ENCODE measurements at places on chromosomes 1 and 21.

DNA sequence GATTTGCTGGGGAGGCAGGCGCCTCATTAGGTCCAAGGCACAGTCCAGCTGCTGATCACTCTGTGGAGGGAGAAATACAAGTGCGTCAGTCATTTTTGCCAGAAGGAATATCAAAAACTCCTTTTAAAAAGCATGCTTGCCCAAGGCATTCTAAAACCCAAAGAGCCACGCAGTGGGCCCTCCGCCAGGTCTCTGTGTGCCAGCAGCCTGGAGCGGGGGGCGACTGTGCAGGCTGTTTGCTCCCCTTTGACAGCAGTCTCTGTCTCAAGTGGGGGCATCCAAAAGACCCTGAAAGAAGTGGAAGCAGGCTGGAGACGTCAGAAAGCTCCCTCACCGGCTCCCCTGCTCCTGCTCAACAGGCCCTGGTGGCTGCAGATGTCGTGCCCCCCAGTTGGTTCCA is 65.6 kb downstream of the CAPZB start:
- DNase-seq: no peak

DNA sequence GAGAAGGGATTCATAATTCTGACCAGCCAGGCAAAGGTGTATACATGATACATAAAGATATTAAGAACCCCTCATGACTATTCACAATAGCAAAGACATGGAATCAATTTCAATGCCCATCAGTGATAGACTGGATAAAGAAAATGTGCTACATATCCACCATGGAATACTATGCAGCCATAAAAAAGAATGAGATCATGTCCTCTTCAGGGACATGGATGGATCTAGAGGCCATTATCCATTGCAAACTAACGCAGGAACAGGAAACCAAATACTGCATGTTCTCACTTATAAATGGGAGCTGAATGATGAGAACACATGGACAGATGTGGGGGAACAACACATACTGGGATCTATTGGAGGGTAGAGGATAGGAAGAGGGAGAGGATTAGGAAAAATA is 21.4 kb downstream of the CR1L start:
- no peak for DNase-seq

GRCh38 chr1:24643363-24644099 is 429 bp downstream of the SRRM1 start:
- peak; percentile 38 for DNase-seq

DNA sequence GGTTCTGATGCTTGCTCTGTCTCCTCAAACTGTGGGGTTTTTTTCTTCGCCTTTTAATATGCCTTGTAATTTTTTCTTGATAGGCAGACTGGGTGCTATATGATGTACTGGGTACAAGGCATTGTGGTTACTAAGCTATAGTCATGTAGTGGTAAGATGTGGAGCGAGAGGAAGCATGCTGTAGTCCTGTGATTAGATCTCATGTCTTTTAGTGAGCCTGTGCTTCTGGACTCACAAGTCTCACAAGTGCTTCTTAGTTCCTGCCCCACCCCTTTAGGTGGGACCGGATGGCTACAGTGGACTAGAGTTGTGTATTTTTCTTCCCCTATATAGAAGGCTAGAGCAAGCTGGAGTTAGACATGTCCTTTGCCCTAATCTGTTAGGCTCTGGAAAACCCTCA is 178.7 kb downstream of the DNM3 start:
- DNase-seq: no peak

- peak; percentile 12 for DNase-seq
Measured at GRCh38 chr1:113784104-113784779, 25.0 kb upstream of the PHTF1 start.

- DNase-seq: no peak
Measured at GRCh38 chr1:40658751-40659648, 6.5 kb downstream of the RIMS3 start.

GRCh38 chr21:36661511-36662309 is 37.2 kb upstream of the SIM2 start:
- no peak for DNase-seq

- DNase-seq: no peak
Measured at GRCh38 chr1:57282411-57282810, 141.4 kb downstream of the DAB1 start.

DNA sequence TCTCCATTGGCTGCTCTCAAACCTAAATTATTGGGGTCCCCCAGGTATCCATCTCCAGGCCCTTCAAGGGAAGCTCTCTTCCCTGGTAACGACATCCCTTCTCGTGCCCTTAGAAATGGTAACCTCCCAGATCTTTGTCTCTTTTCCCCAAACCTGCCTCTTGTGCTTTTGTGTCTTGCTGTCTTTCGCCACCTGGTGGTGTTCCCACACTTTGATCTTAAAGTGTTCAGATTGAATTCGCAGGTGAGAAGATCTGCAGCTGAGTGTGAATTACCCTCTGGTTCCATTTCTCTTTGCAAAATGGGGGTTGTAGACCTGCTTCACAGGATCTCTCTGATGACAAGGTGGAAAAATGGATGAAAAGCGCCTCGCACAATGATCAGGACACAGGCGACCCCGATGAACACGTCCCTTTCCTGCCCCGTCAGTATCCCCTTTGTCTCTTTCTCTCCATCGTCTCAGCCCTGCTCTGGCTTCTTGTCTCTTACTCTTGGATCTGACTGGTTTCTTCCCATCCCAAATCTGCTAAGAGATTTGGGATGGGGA is 53.1 kb downstream of the DOP1B start:
- peak; percentile 45 for DNase-seq

DNA sequence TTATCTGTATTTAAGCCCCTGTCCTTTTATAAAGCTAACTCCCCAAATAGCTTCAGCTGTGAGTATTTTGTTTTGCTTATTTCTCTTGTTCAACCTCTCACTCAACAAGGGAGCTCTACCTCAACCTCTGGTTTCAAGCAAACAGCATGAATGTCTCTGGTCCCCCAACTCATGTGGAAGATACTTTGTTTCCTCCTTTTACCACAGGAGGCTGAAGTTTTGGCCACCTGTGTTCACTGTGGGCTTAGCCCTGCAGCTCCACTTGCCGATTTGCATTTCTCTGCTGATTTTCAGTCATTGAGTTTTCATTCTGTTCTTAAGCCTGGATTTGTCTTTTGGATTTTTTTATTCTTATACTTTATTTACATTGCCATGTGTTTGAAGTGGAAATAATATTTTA is 613.1 kb downstream of the USP25 start:
- DNase-seq: no peak

GRCh38 chr1:160865337-160865736 is 2.6 kb upstream of the CD244 start:
- DNase-seq: no peak

DNA sequence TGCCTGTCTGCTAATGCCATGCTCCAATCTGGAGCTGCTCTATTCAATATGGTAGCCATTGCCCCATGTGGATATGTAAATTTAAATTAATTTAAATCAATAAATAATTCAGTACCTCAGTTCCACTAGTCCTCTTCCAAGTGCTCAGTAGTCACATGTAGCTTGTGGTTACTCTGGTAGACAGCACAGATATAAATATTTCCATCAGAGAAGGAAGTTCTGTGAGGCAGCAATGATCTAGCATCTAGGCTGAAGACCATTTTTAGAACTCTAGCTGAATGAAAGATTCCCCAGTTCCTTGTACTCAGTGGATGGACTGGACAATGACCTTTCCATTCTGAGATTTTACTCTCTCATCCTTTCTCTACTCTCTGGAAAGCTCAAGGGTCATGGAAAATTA is 25.8 kb upstream of the CAPZB start:
- no peak for DNase-seq

- DNase-seq: no peak
Measured at GRCh38 chr1:170555370-170555769, 23.4 kb downstream of the GORAB start.

GRCh38 chr1:94734963-94735901 is 84.9 kb upstream of the SLC44A3 start:
- no peak for DNase-seq

DNA sequence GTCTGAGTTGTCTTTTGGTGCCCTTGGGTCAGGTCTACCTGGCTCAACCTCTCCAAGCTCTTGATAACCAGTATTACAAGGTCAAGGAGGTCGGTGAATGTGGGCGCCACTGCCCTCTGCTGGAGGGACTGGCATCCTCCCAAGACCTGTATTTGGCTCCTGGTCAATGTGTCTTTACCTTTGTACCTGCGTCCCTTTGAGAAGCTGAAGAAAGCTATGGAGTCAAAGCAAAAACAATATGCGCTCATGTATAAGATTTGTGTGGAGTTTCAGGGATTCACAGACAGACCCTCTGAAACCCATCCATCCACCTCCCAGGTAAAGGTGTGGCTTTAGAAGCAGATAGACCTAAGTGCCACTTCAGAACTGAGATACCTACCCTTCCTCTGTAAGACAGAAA is 61.8 kb upstream of the NBL1 start:
- DNase-seq: peak; percentile 89

- no peak for DNase-seq
Measured at GRCh38 chr1:118485757-118486156, 300.7 kb upstream of the SPAG17 start.

DNA sequence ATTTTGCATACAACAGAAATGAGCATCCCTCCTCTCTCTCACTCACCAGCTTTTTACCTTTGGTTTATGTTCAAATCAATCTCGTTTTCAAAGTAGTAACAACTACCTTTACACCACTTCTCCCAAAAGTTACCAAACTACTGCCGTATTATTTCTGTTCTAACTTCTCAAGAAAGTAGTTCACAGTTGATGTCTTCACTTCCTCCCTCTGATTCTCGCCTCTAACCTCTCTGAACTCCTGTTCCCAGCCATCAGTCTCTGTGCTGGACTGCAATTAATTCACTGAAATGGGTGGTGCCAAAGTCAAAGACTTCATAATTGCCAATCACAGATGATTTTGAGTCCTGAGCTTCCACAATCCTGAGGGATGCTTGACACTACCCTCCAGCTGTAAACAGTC is 54.0 kb downstream of the ZNF281 start:
- no peak for DNase-seq

- no peak for DNase-seq
Measured at GRCh38 chr1:61000327-61000726, 82.0 kb upstream of the NFIA start.

- no peak for DNase-seq
Measured at GRCh38 chr1:101382135-101382534, 145.3 kb downstream of the S1PR1 start.

DNA sequence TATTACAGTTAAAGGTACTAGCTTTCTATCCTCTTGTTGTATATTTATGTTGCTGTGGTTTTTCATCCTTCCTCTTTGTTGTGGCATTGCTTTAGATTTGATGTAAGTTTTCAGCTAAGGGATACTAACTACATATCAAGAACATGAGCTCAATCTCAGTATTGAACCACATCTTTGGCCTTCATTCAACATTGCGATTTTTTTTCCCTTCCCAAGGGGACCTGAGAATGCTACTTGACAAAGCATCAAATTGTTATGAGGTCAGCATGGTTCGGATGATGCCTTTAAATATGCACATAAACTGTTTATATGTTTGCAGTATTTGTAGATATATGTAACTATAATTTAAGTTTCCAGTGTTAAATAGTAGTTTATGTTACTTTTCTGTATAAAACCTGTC is 31.7 kb upstream of the GPR88 start:
- no peak for DNase-seq

GRCh38 chr1:235473806-235474205 is 30.4 kb downstream of the B3GALNT2 start:
- DNase-seq: no peak

DNA sequence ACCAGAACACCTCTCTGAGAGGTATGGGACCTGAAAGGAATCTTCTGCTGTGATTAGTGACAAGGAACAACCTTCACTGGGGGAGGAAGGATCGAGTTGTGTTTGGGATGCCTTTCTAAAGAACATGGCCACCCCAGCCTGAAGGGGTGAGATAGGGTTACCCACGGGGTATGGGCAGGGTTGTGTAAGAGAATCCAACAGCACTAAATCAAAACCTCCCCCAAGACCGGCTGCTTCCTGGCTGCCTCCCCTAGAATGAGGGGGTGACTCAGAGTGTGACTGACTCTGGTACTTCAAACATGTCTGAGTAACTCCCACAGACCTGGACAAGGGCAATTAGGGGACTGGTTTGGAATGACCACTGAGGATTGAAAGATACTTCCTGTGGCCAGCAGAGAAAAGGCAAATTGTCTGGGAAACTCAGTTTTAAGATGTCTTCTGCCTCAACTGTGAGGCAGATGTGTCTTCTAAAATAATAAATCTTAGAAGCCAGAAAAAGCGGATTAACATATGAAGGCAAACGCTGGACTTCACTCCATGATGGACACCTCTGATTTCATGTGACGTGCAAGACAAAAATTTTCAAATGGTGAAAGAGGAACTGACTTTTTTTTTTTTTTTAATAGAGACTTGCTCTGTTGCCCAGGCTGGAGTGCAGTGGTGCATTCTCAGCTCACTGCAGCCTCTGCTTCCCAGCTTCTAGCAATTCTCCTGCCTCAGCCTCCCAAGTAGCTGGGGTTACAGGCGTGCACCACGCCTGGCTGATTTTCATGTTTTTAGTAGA is 6.7 kb upstream of the PTPN14 start:
- no peak for DNase-seq

DNA sequence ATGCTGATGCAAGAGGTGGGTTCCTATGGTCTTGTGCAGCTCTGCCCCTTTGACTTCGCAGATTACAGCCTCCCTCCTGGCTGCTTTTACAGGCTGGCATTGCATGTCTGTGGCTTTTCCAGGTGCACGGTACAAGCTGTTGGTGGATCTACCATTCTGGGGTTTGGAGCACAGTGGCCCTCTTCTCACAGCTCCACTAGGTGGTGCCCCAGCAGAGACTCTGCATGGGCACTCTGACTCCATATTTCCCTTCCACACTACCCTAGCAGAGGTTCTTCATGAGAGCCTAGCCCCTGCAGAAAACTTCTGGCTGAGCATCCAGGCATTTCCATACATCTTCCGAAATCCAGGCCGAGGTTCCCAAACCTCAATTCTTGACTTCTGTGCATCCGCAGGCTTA is 989.0 kb downstream of the PLA2G4A start:
- no peak for DNase-seq

GRCh38 chr1:226406401-226406881 is 1.5 kb downstream of the PARP1 start:
- peak; percentile 16 for DNase-seq

DNA sequence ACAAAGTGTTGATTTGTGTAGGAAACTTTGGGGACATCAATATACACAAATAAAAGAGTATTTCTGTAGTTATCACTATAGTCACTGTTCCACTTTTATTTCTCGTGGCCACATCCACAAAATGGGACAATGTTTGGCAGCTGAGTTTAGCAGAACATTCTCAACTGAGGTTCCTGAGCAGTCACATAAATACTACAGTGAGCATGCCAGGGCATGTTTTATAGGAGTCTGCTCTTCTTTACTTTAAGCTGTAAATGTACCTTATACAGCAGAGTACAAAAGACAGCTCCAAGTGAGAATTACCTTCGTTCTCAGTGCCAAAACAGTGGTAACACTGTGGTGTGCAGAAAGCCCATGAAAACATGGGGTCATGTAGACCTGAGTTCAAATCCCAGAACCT is 5.0 kb downstream of the BTG3 start:
- no peak for DNase-seq

- DNase-seq: no peak
Measured at GRCh38 chr1:203381151-203381751, 30.3 kb upstream of the FMOD start.

DNA sequence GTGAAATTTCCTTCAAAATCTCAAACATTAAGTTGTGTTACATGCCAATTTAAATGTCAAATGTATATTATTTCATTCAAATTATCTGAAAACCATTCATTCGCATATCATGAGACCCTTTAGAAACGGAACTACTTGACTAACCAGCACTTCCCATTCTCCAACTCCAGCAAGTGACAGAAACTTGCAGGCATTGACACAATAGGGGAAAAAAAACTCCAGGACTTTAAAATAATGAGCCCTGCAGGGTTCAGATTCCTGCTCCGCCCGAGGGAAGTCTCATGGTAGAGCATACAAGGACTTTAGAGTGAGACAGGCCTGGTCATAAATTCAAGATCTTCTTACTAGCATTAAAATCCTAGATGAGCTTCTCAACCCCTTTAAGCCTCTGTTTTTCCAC is 138.9 kb downstream of the NR5A2 start:
- DNase-seq: no peak
